D721Med (cell line): ENCODE measurements at places on chromosomes 16 and 17.

DNA sequence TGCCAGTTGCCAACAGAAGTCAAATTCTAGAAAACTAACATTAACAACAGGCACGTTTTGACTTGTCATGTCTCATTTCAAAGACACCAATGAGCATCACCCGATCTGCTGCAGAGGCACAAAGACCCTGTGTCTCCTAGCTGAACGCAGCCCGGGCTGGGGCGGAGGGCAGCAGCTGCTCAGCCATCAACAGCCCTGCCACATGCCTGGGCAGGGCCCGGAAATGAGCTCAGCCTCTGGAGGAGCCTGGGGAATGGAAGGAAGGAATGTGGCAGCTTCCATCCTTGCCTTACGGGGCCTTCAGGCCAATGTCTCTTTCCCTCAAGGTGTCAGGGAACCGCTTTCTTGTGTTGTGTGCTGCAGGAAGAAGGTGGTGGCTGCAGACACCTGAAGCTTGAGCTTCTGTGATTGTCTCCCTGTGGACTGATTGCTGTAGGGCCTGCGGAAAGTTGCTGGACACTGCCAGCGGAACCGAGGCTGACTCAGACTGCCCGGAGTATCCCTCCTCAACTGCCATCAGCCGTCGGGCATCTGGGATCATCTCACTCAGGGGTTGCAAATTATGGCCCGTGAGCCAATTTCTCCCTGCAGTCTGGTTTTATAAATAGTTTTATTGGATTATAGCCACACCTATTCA, 7.3 kb downstream of the CDH13 start:
- DNase-seq = no peak

DNA sequence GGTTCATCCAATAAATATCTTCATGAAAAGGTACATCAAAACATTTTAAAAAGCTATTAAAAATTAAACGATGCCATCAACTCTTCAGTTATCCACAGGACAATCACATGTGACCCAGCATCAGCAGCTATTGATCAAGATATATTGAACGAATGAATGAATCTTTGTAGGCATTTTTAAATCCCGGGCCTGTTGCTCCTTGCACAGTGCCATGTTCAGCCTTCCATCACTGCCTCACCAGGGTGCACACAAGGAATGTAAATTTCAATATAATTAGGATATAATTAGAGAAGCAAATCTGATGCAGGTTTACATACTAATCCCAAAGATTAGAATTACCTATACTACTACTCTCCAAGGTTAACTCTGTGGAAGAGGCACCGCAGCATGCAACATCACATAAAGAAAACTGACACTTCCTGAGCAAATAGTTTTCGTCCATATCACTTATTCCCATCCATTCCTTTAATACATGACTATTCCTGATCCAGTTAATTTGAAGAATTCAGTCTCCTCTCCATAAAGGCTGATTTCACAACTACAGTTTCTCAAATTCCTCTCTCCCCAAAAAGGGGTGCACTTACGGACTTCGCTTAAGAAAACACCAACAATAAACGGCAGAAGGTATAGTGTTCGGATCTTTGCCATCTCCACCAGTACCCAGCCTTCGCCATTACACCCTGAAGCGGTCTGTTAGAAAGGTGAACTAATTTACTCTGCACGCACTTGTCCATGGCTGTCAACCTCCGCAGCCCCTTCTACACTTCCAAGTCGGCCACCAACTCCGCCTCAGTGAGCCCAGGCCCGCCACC, 938 bp downstream of the NCOR1 start:
- no peak for DNase-seq

DNA sequence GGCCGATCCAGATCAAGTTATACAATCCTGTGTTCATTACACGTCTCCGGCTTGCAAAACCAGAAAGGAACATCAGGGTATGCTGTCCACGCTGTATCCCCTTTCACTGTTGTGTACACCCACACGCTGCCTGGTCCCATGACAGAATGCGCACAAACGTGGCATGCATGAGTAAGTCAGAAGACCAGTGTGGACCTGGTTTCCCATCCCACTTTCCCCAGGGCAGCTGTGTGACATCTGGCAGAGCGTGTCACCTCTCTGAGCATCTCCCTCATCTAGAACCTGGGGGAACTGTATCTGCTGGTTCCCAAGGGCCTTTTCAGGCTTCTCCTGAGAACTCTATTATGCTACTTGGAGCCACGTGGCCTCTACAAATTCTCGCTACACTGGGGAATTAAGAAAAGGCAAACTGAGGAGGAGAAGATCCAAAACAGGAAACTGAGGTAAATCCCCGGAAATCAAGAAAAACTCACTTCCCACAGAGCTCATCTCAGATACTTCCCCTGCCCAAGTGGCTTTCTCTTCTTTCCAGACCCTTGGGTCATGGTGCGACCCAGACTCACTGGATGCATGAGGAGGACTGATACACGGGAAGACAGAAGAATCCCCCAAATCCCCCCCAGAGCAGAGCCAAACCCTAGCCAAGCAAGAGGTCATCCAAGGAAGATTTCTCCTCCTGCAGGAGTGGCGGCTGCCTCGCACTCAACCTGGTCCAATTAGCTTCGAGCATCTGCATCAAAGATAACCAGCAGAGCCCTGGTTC, 139.3 kb downstream of the GAS7 start:
- DNase-seq = no peak

GRCh38 chr16:9033125-9033830, 58.2 kb upstream of the HAPSTR1 start:
- DNase-seq = peak; percentile 56

DNA sequence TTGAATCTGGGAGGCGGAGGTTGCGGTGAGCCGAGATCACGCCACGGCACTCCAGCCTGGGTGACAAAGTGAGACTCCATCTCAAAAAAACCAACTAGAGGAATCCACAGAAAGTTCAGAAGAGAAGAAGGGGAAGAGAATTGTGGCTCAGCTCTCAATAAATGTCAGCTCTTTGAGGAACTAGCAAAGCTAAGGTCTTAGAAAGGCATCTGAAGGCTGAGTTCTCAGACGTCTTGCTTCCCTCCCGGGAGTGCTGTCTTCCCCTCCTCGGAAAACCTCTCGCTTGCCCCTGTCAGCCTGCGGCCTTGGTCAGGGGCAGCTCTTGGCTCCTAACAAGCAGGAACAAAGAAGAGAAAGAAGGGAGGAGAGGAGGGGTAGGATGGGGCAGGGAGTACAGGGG, 5.3 kb downstream of the SHPK start:
- DNase-seq = no peak

- DNase-seq = peak; percentile 15
These were observed 2.4 kb downstream of the CYGB start for GRCh38 chr17:76534831-76535732.

DNA sequence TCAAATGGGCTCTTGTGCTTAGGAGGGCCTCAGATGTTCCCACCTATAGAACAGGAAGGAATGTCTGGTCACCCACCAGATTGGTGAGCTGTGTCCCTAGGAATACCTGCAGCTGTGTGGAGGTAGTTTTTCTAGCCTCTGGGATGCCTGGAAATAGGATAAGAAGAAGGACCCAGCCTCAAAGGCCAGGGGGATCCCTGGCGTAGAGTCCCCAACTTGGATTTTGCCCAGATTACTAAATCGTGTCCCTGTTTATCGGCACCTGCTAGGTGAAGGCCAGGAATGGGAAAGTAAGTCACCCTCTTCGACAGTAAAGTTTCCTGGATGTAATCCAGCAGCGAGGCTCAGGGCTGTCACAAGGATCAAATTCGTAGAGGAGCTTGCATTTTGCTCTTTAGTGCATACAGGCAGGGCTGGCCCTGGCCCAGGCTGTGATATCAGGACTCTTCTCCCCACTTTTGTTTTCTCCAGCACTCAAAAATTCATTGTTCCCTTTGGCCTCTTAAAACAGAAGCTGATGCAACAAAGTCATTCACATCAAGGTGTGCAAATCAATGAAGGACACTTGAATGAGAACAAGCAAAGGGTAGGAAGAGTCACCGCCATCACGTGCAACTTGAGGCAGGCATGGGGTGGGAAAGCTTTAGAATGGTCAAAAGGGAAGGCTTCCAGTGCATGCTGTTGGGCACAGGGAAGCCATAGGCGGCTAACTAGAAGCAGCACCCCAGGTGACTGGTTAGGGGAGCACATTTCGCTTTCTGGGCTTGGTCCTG, 7.5 kb downstream of the SLC13A2 start:
- DNase-seq = no peak

GRCh38 chr16:73026754-73027684, 20.9 kb downstream of the ZFHX3 start:
- DNase-seq = no peak

- no peak for DNase-seq
These were observed 598.4 kb upstream of the SOX9 start for GRCh38 chr17:71522383-71522782.

- no peak for DNase-seq
These were observed 26.3 kb upstream of the SSTR5 start for GRCh38 chr16:1045993-1046911.

GRCh38 chr17:41522301-41523224, 3.9 kb upstream of the KRT15 start:
- no peak for DNase-seq

DNA sequence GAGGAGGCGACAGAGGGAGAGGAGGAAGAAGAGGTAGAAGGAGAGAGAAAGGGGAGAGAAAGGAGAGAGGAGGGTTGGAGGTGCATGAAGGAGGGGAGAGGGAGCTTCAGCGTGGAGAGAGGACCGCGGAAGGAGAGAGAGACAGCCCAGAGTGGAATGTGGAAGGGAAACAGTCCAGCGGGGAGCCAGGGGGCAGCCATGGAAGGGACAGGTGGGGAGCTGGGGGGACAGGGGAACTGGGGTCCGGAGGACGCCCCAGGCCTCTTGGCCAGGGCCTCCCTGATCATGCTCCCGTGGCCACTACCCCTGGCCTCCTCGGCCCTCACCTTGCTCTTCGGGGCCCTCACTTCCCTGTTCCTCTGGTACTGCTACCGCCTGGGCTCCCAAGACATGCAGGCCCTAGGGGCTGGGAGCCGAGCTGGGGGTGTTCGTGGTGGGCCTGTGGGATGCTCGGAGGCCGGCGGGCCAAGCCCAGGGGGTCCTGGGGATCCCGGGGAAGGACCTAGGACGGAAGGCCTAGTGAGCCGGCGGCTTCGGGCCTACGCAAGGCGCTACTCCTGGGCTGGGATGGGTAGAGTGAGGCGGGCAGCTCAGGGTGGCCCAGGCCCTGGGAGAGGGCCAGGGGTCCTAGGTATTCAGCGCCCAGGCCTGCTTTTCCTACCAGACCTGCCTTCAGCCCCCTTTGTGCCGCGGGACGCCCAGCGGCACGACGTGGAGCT, 759 bp downstream of the ASPHD1 start:
- no peak for DNase-seq

- no peak for DNase-seq
These were observed 24.0 kb upstream of the C16orf78 start for GRCh38 chr16:49349446-49350168.

DNA sequence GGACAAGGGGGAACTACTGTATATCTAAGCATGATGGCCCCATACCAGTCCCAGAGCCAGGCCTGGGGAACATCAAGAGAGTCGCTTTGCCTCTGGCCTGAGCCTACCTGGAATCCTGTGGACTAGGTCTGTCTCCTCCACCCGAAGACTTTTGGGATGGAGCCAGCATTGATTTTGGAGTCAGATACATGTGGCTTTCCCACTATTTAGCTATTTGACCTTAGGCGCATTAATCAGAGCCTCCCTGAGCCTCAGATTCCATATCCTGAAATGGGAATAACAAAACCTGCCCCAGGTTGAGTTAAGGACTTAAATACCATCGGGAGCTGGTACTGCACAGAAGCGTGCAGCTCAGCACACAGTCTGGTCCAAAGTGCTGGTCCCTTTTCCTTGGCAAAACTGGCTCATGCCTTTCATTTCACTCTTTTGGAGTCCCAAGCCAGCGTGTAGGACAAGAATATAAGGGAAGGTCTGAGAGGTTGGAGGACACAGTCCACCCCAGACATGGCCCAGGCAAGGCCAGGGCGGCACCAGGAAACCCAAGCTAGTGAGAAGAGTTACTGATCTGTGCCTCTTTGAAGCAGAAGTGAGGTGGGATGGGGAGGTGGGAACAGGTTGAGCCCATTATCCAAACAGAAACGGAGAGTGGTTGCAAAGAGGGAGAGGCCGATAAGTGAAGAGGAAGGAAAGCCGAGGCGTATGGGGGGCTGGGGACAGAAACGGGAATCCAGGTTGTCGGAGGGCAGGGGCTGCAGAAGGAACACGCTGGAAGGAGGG, 986 bp downstream of the FA2H start:
- no peak for DNase-seq

- DNase-seq = no peak
These were observed 1.2 kb downstream of the SNX20 start for GRCh38 chr16:50679676-50680555.

- no peak for DNase-seq
These were observed 26.4 kb downstream of the NPTX1 start for GRCh38 chr17:80449930-80450576.

DNA sequence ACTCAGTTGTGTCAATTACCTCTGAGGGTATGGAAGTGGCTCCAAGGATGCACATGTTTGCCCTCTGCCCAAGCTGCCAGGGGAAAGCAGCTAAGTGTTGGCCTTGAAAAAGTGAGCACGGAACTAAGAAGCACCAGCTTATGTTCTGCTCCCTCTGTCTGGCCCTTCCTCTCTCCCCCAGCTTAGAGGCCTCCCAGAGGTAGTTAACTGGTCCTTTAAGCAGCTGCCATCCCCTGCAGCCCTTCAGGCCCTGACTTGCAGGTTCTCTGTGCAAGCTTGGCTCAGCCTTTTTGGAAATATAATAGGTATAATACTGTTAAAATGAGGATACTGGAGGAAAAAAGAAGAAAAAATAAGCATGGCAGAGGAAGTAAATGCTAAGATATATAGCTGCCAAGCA, 7.0 kb upstream of the UBE2Z start:
- no peak for DNase-seq

DNA sequence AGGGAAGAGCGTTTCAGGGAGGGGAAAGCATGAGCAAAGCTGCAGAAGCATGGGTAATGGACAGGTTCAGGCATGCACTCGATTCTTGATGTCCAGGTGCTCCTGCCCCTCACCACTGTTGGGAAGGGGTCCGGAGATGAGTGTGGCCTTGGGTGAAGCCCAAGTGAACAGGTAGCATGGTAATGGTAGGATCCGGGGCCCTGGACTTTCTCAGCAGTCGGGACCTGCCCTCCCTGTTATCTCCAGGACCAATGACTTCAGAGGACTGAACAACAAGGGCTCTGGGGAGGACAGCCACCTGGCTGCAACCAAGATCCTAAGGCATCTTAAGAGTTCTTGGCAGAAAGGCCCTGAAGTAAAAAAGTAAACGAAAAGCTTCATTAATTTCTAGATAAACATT, 306.8 kb downstream of the CPPED1 start:
- DNase-seq = no peak

GRCh38 chr16:55209626-55210025, 114.4 kb upstream of the IRX6 start:
- no peak for DNase-seq

DNA sequence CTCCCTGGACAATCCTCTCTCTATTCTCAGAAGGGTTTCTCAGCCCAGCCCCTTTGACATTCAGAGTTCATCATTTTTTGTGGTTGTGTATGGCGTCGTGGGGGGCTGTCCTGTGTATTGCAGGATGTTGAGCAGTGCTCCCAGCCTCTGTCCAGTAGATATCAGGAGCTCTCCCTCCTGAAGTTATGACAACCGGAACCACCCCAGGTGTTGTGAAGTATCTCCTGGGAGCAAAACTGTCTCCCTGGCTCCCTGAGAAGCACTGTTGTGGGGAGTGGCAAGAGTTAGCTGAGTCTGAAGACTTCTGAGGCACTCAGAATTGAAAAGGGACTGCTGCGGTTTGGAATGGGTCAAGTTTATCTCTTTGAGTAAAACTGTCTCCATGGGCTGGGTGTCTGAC, 55.9 kb upstream of the MGAT5B start:
- no peak for DNase-seq

- DNase-seq = no peak
These were observed 1.4 kb downstream of the HES7 start for GRCh38 chr17:8122422-8122923.

- no peak for DNase-seq
These were observed 116.6 kb upstream of the TNRC6C start for GRCh38 chr17:77841742-77842527.

GRCh38 chr17:83085526-83086198, 6.3 kb downstream of the METRNL start:
- DNase-seq = no peak
